ENCODE measurements at places on chromosomes 7 and 10.

GRCh38 chr7:35760143-35760745 lies 40.6 kb upstream of the SEPTIN7 start:
- no peak for DNase-seq

DNA sequence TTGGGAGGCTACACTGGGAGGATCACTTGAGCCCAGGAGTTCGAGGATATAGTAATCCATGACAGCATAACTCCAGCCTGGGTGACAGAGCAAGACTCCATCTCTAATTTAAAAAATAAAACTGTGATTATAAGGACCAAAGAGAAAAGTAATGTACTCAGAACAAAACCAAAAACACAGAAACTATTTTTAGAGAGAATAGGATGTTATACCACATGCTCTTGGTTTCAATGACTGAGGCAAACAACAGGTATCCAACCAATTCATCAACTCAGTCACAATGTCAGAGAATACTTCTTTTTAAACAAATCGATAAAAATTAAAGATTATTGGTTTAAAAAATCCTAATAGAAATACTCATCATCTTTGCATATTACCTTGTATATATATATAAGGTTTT lies 186.7 kb downstream of the TPK1 start:
- no peak for DNase-seq

DNA sequence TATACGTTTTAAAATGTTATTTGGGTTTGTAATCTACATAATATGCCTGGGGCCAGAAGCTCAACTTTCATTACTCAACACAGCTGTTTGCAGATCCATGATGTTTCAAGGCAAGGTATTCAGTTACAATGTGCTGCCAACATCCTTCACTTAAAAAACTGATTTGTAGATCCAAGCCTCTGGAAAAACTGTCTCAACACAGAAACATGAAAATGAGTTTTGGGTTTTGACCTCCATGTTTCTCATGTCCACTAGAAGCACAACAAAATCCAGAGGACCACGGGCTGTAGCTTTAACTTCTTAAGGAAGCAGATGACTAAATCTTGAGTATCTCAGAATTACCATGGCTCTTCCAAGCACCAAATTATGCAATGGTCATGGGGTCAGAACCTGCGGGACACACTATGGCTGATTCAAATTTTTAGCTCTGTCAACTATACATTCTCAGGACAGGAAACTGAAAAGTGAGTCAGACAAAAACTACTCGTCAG lies 247.1 kb upstream of the GRB10 start:
- DNase-seq = no peak

DNA sequence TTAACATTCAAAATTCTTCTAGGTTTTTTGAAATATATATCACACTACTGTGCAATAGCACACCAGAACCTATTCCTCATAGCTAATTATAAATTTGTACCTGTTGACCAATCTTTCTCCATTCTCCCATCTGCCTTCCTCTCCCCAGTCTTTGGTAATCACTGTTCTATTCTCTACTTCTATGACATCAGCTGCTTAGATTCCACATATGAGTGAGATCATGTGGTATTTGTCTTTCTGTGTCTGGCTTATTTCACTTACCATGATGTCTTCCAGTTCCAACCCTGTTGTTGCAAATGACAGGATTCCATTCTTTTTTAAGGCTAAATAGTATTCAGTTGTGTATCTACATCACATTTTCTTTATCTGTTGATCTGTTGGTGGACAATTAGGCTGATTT lies 54.4 kb upstream of the CCDC6 start:
- DNase-seq = no peak

GRCh38 chr7:25496476-25497368 lies 268.4 kb upstream of the NPVF start:
- peak; percentile 85 for DNase-seq

DNA sequence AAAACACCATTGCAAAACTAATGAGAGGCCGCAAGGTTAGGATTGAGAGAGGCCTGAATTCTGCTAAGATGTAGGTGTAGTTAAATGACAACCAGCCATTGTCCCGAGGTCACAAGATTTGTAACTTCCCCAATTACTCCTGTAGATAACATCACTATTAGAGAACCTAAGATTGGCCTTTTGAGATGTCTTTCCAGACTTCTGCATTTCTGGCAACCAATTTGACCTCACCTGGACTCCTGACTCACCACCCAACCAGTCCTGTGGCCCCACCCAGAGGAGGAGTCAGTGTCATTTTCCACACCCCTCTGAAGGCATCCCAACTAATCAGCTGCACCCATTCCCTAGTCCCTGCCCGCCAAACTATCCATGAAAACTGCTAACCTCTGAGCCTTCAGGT lies 115.7 kb downstream of the PRKAG2 start:
- peak; percentile 40 for DNase-seq

DNA sequence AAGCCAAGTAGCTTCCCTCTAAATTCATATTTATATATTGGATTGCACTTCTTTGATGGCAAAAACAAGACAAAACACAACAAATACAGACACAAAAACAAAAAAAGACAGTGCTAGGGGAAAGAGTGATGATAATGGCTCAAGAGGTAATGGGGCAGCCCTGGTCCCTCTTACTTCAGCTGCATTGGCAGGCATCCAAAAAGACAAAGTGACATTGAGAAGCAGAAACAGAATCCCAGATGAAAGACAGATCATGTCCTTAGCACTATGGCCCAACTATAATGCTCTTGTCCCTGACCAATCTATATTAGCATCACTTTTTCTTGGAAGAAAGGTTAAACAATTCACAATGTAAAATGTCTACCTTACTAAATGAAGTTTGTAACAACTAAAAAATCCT lies 76.2 kb downstream of the GPR85 start:
- DNase-seq = no peak

DNA sequence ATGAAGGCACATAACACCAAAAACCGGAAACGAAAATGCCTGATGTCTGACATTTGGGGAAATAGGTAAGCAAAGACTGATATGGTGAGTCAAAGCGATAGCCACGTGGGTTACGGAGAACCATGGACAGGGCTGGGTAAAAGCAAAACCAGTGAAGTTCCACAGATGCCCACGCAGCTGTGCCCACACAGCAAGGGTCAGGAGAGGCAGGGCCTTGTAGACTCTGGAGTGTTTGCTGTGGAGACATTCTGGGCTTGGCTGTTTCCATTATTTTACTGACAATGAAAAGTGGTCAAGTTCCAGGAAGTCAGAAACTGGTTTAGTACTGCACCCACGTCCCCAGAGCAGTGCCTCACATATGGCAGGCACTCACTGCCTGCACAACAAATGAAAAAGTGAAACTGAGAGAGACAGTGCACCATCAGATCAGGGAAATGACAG lies 148.7 kb downstream of the ZMYND11 start:
- DNase-seq = no peak

DNA sequence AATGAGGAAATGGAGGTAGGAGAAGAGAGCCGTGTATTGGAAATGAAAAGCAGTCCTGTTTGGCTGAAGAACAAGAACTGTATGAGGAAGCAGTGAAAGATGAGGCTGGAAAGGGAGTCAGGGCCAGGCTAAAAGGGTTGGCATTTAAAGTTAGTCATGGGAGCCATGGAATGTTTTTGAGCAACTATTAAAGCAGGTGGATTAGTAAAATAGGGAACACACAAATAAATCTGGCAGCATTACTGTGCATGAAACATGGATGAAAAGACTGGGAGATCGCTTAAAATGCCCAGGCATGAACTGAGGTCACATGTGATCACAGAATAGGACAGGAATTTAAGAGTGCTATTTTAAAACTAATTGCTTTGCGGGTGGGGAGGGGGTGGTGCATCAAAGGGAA lies 1.4 kb upstream of the IFRD1 start:
- DNase-seq = no peak

GRCh38 chr10:68550747-68551411 lies 9.3 kb upstream of the TET1 start:
- DNase-seq = peak; percentile 90

DNA sequence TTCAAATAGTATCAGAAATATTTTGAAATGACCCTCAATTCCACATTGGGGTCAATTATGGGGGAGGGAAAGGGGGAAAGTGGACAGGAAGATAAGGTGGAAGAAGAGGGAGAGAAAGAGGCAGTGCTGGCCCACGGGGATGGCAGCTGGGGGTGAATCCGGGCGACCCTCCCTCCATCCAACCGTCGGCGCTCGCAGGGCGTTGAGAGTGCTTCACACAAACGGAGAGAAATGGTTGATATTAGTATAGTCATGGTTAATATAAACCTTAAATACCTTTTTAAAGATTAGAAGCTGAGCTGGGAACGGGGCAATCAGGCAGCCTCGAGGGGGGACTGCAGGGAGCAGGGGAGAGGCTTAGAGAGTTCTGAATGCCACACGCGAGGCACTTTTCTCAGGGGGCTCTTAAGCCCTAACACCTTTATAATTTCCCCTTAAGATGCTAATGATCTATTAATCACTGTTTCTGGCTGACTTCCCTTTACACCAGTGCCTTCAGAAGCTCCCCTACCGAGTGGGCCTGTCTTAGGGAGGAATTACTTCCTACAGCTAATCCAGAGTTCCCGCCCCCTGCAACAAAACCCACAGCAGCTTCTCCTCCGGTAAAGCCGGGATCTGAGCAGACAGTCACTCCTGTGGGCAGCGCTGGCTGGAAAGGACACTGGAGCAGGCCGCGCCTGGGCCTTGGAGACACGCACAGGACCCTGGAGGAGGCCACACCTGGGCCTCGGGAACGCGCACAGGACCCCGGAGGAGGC lies 39.5 kb downstream of the PRKAG2 start:
- no peak for DNase-seq

DNA sequence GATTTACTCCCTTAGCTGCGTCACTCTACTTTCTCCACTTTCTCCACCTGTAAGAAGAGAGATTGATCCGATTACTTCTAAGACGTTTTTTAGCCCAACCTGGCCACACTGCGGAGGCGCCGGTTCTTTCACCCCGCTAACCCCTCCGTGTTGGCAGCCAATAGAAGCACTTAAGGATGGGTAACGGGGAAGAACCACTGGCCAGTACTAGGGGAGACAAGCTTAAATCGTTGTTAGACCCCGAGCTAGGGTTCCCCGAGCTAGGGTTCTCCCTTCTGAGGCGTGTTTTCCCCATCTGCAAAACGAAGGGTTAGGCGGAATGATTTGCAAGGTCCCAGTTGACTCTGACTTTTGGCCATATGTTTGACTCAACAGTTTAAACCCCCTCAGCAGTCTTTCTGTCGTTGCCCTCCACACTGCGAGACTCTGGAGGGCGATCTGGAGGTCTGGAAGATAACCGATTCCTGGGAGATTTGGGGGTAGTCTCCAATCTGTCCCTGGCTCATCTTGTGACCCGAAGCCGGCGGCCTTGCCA lies 644 bp downstream of the UMAD1 start:
- DNase-seq = no peak

- no peak for DNase-seq
Measured at GRCh38 chr10:72007246-72007892, 43.2 kb downstream of the CHST3 start.

GRCh38 chr7:12949060-12949931 lies 261.9 kb downstream of the ARL4A start:
- DNase-seq = no peak

GRCh38 chr7:54333952-54334351 lies 208.2 kb upstream of the VSTM2A start:
- no peak for DNase-seq

GRCh38 chr7:6221340-6222319 lies 50.8 kb downstream of the CYTH3 start:
- DNase-seq = peak; percentile 88

DNA sequence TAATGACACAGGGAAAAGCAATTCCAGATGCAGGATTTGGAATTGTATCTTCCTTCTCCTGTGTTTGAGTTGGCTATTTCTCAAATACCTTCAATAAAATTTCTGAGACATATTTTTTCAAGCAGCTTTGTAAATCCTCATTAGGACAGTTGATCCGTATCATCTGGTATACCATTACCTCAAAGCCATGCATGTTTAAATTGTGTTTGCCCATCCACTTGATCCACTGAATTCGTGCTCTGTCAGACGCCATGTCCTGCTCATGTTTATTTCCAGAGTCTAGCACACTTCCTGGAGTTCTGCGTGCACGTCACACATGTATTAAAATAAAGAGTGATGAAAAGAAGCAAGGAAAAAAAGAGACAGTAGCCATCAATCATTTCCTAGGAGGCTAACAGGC lies 141.8 kb upstream of the CDC14C start:
- no peak for DNase-seq

DNA sequence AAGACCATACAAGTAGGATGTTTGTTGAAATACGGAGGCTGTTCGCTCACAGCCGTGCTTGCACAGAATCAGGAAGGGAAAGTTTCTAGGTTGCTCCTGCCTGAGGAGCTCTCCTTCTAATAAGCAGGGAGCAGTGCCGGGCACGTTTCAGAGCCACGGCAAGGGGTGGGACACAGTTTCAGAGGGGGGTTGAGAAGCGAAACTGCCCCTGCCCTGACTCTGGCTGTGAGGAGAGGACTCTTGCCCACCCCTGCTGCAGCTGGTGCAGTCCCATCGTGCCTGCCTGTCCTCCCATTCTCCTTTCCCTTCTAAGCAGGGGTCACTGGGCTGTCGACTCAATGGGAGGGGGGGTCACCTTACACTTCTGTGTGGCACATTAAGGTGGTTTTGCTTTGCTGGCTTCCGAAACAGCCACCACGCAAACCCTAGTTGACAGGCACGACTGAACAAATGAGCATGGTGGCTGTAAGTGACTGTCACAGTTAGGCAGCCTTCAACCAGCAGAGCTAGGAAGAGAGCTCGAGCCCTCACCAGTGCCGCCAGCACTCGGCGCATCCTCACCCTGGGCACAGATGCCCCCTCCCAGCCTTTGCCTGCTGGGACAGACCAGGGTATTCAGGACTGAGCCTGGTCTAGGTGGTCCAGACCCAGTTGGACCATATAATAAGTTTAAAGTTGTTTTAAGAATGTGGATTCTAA lies 37.5 kb downstream of the ZNF467 start:
- DNase-seq = no peak

- no peak for DNase-seq
Measured at GRCh38 chr10:13383399-13383761, 35.3 kb upstream of the SEPHS1 start.

GRCh38 chr7:94512735-94513564 lies 3.3 kb downstream of the CASD1 start:
- no peak for DNase-seq

GRCh38 chr7:125149151-125149550 lies 219.5 kb upstream of the POT1 start:
- DNase-seq = no peak

- DNase-seq = peak; percentile 50
Measured at GRCh38 chr7:139505563-139505962, 17.9 kb upstream of the CLEC2L start.

- no peak for DNase-seq
Measured at GRCh38 chr10:129905553-129905952, 58.5 kb downstream of the EBF3 start.

GRCh38 chr10:2908851-2909630 lies 158.3 kb upstream of the PFKP start:
- DNase-seq = peak; percentile 83

- DNase-seq = peak; percentile 84
Measured at GRCh38 chr7:51366930-51367613, 50.5 kb upstream of the COBL start.

GRCh38 chr10:54667136-54667535 lies 133.9 kb downstream of the PCDH15 start:
- DNase-seq = no peak

DNA sequence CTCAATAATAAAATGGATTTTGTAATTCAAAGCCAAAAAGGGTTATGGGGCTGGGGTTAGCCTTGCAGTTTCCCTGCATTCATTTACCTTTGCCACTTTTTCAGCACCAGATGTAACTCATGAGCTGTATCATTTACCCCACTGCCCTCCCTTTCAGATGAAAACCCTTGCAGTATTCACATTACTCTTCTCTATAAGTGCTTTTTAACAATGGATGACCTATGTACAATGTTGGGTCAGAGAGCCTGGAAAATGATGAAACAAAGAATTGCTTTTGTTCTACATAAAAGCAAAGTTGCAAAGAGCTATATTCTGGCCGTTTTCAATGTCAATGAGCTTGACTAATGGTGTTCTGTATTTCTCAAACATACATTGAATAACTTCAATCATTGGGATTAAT lies 189.7 kb downstream of the TMEM26 start:
- DNase-seq = no peak

Measured in hematopoietic multipotent progenitor cell treated with erythropoietin and hydrocortisone succinate and interleukin-3 and kit ligand, for 4 days (in vitro differentiated cells).